ENCODE measurements at places on chromosomes 11 and 22.

- no peak for DNase-seq
Measured at GRCh38 chr11:61905067-61905696, 12.2 kb downstream of the RAB3IL1 start.

GRCh38 chr11:70078781-70079616 lies 882 bp downstream of the ANO1 start:
- no peak for DNase-seq

GRCh38 chr11:75194147-75194546 lies 43.2 kb downstream of the SLCO2B1 start:
- DNase-seq: no peak

- no peak for DNase-seq
Measured at GRCh38 chr22:32518848-32519247, 44.2 kb downstream of the FBXO7 start.

GRCh38 chr11:134662629-134663360 lies 250.8 kb upstream of the B3GAT1 start:
- DNase-seq: no peak

DNA sequence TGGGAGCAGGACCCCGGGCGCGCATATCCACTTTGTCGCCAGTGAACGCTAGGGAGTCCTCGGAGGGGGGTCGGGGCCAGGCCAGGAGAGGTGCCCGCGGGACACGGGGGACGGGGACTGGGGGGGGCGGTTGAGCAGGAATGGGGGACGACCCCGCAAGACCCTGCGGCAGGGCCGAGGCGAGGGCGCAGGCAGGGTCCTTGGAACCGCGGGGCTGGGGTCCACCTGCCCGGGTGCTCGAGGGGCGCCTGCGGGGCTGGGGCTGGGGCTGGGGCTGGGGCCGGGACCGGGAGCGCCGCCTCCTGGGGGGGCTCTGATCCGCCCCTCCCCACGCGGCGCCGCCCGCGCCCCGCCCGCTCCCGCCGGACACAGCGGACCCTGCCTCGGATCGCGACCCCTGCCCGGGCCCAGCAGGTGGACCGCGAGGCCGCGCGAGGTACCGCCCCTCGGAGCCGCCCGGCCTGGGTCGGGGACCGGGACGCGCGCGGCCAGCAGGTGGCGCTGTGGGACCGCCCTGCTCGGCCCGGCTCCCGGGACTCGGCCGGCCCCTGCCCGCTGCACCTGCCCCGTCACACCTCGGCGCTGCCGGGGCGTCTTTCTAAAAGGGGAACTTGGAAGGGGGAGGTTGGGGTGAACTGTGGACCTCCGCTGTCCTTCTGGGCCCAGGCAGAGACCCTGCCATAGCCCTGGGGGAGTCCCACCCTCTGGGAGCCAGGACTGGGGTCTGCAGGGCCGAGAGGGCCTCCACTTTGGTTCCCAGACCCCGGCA lies 11.0 kb downstream of the CRELD2 start:
- no peak for DNase-seq

Measured in NCI-H2029 (cell line).